Activated B cell treated with CpG ODN at 0.5 μM for 24 hours (primary cell): ENCODE measurements at places on chromosomes 2 and 18. TPM values are rescaled to one million over a fixed set of nuclear protein-coding genes. Genes with fewer than 3 reads are reported as not detected.
A peak's percentile ranks its signal among the peaks of the same experiment; 100 is the strongest.

- H3K27me3 ChIP-seq = no peaks in the 10 kb centered on the region
- H3K36me3 ChIP-seq = peaks cover 52% of the 10 kb centered on the region
- H3K4me3 ChIP-seq = no peak overlapping the region
- H3K27ac ChIP-seq = no peak overlapping the region
These were observed 11.4 kb upstream of the CNDP1 start for GRCh38 chr18:74522635-74523548.

- H3K27me3 ChIP-seq = peaks cover 6% of the 10 kb centered on the region
- H3K4me3 ChIP-seq = peak overlapping the region; percentile 86
- DNase-seq = peak; percentile 57
These were observed 157 bp downstream of the PTGR3 start for GRCh38 chr18:75208836-75209128.

DNA sequence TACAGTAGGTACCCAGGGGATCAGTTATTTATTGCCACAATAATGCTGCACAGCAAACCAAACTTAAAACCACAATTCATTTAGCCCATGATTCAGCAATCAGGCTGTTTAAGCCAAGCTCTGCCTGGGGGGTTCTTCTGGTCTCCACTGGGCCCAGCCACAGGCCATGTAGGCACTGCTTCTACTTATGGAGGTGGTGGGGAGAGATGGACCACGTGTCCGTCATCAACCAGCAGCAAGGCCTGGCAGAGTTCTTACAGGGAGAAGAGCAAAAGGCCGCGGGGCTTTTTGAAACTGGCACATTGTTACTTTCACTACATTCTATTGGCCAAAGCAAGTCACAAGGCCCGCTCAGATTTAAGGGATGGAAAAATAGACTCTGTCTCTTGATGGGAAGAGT lies 76.3 kb upstream of the DAPL1 start:
- H3K36me3 ChIP-seq = no peaks in the 10 kb centered on the region
- no peak for DNase-seq
- H3K4me1 ChIP-seq = no peaks in the 10 kb centered on the region
- no peaks in the 10 kb centered on the region for H3K27me3 ChIP-seq
- H3K27ac ChIP-seq = no peak overlapping the region

- peak; percentile 73 for DNase-seq
- no peaks in the 10 kb centered on the region for H3K4me1 ChIP-seq
- peaks cover 9% of the 10 kb centered on the region for H3K27me3 ChIP-seq
- no peak overlapping the region for H3K27ac ChIP-seq
- no peak overlapping the region for H3K4me3 ChIP-seq
- no peaks in the 10 kb centered on the region for H3K36me3 ChIP-seq
These were observed 11.0 kb upstream of the SFTPB start for GRCh38 chr2:85678794-85679672.

The CEBPZOS gene
- 29.2 and 35.5 TPM in 2 replicates for total RNA-seq

The ST3GAL5 gene
- total RNA-seq = 56.4 and 70.7 TPM in 2 replicates

DNA sequence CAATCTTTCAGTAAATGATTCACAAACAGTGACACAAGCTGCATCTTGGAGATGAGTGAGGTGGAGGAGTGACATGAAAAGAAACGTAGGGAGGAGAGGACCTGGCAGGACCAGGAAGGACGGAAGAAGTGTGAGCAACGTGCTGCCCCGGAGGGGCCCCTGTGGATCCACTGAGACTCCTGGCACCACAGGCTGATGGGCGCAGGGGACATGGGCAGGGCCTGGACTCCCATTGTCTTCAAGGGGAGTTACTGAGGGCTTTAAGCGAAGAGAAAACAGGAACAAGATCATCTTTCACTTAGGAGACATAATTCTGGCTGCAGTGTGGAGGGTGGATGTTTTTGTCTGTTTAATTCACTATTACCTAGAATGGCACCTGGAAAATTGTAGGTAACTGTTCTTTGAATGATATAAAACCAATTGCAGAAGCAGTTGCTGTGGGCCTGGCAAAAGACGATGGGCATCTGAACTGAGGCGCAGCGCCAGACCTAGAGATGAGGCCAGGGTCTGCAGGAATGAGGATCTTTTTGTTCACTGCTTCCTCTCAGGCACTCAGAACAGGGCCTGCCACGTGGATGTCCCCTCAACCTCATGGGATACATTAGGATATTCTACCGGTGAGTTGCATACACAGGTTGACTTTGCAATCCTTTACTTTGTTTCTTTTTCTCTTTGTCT lies 156.4 kb downstream of the TMEM18 start:
- H3K36me3 ChIP-seq = no peaks in the 10 kb centered on the region
- no peaks in the 10 kb centered on the region for H3K27me3 ChIP-seq
- H3K27ac ChIP-seq = no peak overlapping the region
- no peak for DNase-seq
- no peak overlapping the region for H3K4me3 ChIP-seq
- H3K4me1 ChIP-seq = no peaks in the 10 kb centered on the region

DNA sequence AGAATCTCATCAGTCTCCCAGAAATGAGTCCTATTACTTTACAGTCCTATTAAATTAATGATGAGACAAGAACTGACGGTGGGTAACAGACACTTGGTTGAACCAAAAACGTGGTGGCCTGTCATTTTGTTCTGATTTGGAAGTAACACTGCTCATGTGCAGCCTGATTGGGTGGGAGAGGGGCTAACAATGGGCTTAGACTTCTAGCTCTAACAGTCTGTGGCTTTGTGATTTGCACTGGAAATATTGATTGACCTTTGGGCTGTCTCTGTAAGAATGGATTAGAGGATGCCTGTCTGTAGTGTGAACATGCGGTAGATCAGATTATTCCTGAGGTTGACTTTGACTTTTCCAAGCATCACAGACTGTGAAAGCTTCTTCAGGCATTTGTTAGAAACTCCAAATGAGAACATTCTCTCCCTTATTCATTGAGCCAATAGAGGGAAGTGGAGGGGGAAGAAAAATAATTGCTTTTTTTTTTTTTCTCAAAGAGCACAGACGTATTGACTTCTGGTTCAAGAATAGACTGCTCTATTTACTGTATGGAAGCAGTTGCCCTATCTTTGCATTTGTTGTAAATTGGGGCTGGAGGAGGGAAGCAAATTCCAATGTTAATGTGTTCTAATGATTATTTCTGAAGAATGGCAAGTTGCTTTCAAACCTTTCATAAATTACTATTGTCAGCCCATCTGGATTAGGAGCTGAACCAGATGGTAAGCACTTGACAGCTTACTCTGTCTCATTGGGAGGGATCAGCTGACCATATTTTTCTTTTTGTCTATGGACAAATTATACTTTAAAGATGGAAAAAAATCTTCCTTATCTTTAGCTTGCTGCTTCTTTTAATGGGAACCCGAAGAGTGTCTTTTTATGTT lies 85.8 kb upstream of the TTN start:
- DNase-seq = no peak
- H3K27ac ChIP-seq = no peak overlapping the region
- H3K4me1 ChIP-seq = no peaks in the 10 kb centered on the region
- no peaks in the 10 kb centered on the region for H3K27me3 ChIP-seq
- H3K4me3 ChIP-seq = no peak overlapping the region
- peaks cover 6% of the 10 kb centered on the region for H3K36me3 ChIP-seq

DNA sequence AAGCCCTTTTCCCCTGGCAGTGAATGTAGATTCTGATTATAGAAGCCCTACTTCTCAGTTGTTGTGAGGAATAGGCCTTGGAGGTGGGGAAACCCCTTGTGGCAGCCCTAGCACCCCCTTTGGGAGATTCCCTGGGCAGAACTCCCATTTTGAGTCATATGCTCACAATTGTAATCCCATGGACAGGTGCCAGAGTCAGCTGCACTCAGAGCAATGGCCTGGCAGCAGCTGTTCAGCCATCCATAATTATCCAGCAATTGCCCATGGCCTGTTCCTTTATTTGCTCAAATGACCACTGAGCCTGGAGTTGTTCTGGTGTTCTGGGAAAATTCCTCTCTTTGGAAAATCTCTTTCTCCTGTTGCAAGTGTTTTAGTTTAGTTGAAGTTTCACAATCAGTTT lies 71.7 kb downstream of the PTRHD1 start:
- no peak overlapping the region for H3K27ac ChIP-seq
- DNase-seq = no peak
- peaks cover 37% of the 10 kb centered on the region for H3K36me3 ChIP-seq

DNA sequence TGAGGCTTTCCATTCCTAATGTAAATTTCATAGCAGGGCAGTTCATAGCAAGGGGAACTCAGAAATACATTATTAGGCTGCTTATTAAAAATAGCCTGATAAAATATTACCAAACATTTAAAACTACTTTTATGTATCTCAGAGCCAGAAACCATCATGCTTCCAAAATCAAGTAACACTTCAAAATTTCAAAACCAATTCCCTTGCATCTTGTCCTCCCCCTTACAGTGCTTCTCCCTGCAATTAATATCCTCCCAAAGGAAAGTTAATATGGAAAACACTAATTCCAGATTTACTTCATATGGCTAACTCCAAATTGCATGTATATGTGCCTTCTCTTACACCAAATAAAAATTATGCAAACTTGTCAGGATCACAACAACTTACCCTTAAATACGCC lies 6.6 kb downstream of the PLEKHH2 start:
- H3K4me3 ChIP-seq = no peak overlapping the region
- DNase-seq = no peak
- no peaks in the 10 kb centered on the region for H3K4me1 ChIP-seq
- no peak overlapping the region for H3K27ac ChIP-seq
- H3K36me3 ChIP-seq = no peaks in the 10 kb centered on the region
- peaks cover 11% of the 10 kb centered on the region for H3K27me3 ChIP-seq

DNA sequence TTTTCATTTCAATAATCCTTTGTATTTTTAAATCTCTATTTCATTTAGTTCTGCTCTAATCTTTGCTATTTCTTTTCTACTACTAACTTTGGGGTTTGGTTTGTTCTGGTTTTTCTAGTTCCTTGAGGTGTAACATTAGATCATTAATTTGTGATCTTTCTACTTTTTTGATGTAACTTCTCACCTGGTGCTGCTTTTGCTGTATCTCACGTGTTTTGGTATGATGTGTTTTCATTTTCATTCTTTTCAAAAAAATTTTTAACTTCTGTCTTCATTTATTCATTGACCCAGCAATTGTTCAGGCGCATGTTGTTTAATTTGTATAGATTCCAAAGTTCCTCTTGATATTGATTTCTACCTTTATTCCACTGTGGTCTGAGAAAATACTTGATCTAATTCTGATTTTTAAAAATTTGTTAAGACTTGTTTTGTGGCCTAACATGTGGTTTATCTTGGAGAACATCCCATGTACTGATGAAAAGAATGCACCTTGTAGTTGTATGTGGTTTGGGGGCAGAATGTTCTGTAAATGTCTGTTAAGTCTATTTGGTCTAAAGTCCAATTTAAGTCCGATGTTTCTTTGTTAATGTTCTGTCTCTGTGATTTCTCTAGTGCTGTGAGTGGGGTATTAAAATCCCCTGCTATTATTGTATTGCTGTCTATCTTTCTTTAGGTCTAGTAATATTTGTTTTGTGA lies 17.3 kb upstream of the MALT1 start:
- peaks cover 86% of the 10 kb centered on the region for H3K4me1 ChIP-seq
- peak overlapping the region; percentile 42 for H3K4me3 ChIP-seq
- peaks cover 18% of the 10 kb centered on the region for H3K36me3 ChIP-seq
- no peaks in the 10 kb centered on the region for H3K27me3 ChIP-seq
- peak overlapping the region; percentile 81 for H3K27ac ChIP-seq
- DNase-seq = no peak

- H3K4me3 ChIP-seq = no peak overlapping the region
- DNase-seq = no peak
- no peaks in the 10 kb centered on the region for H3K36me3 ChIP-seq
- H3K27me3 ChIP-seq = peaks cover 33% of the 10 kb centered on the region
- H3K27ac ChIP-seq = no peak overlapping the region
These were observed 60.5 kb downstream of the ADNP2 start for GRCh38 chr18:80169607-80170006.

DNA sequence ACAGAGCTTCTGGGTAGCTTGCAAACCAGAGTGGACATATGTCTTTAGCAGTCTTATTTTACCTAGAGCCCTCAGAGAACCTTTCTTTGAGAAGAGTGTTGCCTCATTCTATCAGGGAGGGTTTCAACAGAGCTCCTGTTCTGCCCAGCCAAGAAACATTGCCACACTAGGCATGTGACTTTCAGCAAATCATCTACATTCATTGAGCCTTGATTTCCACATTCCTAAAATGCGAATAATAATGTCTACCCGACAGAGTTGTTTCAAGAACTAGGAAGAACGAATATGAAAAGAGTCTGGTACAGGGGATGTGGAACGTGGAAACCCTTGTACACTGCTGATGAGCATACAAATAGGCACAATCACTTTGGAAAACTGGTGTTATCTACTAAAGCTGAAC lies 7.8 kb upstream of the PRKAG3 start:
- no peak for DNase-seq
- H3K27ac ChIP-seq = no peak overlapping the region
- peaks cover 39% of the 10 kb centered on the region for H3K27me3 ChIP-seq
- H3K4me1 ChIP-seq = no peaks in the 10 kb centered on the region

The IL1R1 gene
- not detected in 2 replicates for total RNA-seq

DNA sequence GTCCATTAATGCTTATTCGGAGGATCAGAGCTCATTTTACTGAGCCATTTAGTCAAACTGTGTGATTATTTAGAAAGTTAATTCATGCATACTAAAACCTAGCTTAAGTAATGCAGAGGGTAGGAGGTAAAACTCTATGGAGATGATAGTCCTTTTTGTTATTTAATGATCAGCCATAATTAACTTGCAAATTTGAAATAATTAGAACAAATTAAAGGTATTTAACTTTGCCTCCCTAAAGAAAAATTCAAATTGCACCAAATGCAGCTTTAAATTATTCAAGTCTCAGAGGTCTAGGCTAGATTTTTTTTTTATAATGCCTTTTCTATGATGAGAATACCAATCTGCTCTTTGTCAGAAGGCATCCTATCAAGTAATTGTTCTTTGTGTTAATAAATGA lies 310.9 kb downstream of the KIAA1328 start:
- H3K27ac ChIP-seq = no peak overlapping the region
- H3K27me3 ChIP-seq = no peaks in the 10 kb centered on the region
- H3K36me3 ChIP-seq = peaks cover 8% of the 10 kb centered on the region
- DNase-seq = no peak

DNA sequence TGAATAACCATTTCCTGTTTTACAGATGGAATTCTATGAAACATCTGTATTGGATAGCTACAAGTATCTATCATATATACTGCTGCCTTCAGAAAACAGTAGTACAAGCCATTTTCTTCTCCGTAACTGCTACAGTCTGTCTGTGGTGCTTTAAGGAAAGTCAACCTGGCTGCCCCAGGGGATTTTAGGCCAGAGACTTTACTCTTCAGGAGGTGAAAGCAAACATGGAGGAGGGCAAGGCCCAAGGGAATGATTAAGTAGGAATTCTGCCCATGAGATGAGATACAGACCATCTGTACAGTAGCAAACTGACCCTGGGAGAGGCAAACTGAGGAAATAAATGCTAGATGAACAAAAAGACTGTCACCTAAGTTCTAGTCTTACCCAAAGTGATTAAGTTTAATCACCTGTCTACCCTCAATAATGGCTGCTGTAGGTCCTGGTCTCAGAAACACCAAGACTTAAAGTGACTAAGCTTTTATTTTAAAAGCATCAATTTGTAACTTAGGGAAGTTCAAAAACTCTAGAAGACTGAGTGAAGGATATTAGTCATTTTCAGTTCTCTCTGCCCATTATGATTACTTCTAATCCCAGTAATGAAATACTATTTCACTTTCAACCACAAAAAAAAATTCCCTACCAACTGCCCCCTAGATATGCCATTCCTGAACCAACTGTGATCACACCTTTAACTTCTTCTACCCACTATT lies 14.8 kb downstream of the MBD2 start:
- DNase-seq = no peak
- H3K36me3 ChIP-seq = peaks cover 9% of the 10 kb centered on the region
- peak overlapping the region; percentile 58 for H3K4me3 ChIP-seq
- H3K4me1 ChIP-seq = peaks cover 71% of the 10 kb centered on the region
- H3K27me3 ChIP-seq = no peaks in the 10 kb centered on the region
